Stimulated activated CD4-positive, alpha-beta T cell treated with anti-CD3 and anti-CD28 coated beads, Interleukin-12 subunit alpha, Interleukin-12 subunit beta, amount 100 ng/mL, for 4 hours (primary cell): ENCODE measurements at places on chromosomes 5 and 9.

DNA sequence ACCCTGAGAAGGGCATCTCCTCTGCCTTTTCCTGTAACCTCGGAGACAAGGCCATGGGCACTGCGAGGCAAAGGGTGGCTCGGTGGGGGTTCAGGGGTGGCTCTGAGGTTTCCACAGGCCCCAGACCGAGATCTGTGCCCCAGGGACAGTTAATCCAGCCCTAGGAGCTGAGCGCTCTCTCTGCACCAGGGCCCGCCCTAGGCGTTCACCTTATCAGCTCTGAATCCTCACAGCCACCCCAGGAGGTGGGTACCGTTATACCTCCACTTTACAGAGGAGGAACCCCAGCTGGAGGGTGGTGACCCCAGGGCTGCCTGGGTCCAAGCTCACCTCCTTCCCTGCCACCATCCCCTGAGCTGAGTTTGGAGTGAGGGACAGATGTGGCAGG is 2.3 kb upstream of the ENG start:
- no peak for DNase-seq

DNA sequence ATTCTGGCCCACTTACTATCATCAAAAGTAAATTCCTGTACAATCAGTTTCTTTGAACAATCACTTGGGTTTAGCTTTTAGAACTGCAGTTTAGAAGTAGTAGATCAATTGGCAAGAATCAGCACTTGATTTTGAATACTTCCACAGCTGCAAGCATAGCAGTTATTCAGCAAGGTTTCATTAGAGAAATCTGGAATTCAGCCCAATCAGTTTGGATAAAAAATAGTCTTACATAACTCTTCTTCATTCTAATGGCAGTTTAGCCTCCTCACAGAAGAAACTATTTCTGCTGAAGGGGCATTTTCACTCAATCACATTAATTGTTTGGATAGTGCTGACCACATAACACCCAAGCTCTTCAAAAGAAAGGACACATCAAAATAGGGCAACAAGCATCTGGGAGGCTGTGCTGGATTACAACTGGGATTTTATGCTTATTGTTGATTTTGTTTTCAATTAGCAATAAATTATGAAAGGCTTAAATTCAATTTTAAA is 336.2 kb upstream of the PDE4D start:
- DNase-seq, result no peak

DNA sequence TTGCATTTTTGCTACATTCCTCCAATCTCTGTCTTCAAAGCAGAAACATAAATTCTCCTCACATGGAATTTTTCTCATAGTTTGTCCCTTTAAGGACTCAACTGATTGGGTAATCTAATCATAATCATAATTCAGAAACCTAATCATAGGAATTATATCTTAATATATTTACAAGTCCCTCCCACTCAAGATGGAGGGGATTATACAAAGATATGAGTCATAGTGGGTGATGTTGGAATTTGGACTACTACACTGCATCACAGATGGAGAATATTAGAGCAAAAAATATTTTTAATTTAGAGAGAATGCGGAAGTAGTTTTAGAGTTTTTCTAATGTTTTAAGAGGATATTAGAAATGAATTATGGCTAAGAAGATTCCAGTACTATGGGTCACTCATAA is 1034.0 kb downstream of the DTWD2 start:
- no peak for DNase-seq

DNA sequence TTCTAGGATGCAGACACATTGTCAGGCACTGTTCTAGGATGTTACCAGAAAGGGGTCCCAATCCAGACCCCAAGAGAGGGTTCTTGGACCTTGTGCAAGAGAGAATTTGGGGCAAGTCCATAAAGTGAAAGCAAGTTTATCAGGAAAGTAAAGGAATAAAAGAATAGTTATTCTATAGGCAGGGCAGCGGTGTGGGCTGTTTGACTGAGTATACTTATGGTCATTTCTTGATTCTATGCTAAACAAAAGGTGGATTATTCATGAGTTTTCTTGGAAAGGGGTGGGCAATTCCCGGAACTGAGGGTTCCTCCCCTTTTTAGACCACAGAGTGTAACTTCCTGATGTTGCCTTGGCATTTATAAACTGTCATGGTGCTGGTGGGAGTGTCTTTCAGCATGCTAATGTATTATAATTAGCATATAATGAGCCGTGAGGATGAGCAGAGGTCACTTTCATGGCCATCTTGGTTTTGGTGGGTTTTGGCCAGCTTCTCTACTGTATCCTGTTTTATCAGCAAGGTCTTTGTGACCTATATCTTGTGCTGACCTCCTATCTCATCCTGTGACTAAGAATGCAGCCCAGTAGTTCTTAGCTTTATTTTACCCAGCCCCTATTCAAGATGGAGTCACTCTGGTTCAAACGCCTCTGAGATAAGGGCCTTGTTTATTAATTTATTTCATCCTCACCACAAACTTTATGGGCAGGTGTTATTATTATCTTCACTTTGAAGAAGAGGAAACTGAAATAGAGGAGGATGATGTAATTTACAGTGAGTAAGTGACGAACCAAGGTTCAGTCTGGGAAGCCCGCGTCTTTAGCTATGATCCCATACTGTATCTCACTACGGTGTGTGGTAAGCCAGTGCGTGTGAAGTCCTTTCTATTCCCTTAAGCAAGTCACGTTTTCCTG is 186.0 kb upstream of the KLF4 start:
- DNase-seq, result no peak

DNA sequence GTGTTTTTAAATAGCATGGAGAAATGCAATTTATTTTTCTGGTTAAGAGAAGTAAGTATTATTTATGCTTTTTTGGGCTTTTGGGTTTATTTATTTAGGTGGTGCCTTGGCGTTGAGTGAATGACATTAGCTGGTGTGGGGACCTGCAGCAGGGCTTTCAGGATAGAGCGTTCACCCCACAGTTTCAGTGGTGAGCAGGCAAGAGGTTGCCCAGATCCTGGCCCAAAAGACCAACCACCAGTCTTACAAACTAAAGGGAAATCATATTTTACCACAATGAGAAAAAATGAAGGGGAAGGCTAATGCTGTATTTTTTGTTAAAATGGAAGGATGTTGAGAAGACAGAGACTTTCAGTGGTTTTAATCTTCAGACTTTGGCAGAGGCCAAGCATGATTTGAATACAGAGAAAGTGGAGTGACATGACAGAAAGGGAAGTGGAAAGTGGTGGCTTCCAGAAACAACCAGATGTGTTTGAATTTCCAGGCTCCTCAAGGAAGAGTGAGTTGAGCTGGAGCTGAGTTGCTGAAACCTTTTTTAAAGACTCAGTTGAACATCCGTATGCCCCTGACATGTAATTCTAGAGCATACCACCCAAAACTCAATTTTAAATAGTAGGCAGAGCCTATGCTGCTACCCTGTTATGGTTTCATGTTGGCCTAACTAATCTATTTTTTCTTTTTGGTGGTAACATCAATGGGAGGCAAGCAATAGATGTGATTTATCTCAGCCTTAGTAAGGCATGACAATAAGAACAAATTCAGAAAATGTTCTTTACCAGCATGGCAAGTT is 94.8 kb downstream of the AOPEP start:
- DNase-seq, result no peak

GRCh38 chr5:43554497-43554896 is 2.4 kb downstream of the PAIP1 start:
- DNase-seq, result no peak
